ENCODE measurements at places on chromosomes 3 and 15.

- peak; percentile 30 for DNase-seq
These were observed 220.2 kb downstream of the NTRK3 start for GRCh38 chr15:88036154-88036839.

GRCh38 chr3:175082631-175083030 is 223.5 kb downstream of the NAALADL2 start:
- DNase-seq, result no peak

DNA sequence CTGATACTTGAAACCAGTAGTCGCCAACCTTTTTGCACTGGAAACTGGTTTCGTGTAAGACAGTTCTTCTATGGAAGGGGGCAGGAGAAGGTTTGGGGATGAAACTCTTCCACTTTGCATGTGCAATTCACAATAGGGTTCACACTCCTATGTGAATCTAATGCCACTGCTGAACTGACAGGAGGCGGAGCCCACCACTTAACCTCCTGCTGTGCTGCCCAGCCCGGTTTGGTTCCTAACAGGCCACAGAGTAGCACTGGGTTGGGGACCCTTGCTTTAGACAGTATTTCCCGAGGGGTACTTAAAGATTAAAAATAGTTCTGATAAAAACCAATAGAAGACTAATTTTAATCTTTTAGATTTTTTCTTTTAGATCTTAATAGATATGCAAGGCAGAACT is 11.1 kb downstream of the TFG start:
- no peak for DNase-seq

- no peak for DNase-seq
These were observed 4.3 kb downstream of the SELENOT start for GRCh38 chr3:150607267-150608065.

GRCh38 chr3:108826309-108827187 is 4.0 kb downstream of the TRAT1 start:
- DNase-seq, result no peak

DNA sequence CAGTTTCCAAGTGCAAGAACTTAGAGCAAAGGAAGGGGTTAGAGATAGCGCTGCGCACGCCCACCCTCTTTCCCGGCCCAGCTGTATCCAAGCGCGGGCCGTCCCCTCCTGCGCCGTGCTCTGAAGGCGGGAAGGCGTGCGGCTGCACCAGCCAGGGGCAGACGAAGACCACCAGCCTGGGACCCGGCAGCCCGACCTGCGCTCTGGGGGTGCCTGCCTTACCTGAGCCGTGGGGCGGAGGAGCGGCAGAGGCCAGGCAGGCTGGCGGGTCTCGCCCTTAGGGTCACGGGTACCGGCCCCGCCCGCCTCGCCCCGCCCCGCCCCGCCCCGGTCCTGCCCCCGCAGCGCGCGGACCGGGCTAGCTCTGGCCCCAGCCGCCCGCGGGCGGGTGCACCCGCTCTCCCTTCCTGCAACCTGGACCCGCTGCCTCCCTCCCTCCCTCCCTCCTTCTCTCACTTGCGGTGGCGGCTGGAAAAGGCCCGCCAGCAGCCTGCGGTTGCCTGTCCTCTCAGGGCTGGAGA is at the start of gene WDR72:
WDR72 (minus strand) TSS at position 253 of the 521 bp plus-strand sequence. CDS start 26,514 bp downstream, outside the sequence.
- no peak for DNase-seq

DNA sequence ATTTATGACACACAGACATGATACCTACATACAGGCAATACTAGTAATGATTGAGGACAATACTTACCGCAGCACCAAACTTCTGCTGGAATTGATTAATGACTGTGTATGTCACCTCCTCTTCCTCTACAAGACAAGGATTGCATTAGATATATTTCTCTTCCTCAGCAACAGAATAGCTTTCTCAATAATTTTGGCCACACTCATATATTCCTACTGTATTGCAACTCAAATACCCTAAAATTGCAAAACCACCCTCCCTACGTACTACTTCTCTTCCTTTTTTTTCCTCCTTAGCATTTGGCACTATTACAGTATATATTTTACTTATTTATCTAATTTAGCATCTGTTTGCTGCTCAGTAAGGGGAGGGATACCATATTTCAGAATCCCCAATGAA is 14.8 kb downstream of the EXD1 start:
- no peak for DNase-seq

DNA sequence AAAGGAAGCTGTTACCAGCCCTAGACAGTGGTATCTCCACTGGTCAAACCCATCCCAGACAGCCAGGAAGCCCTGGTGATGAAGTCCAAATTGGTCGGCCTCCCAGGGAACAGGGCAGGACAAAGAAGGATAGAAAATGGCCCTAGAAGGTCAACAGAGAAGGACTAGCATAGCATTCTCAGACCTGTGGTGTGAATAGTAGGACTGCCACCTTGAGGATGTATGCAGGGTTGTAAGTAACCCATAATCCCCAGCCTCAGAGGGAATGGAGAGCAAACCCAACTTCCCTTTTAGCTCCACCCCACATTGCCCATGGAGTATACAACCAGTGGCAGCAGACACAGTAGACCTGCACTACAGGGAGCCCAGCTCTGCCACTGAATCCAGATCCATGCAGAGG is 68.6 kb upstream of the EIF1B start:
- no peak for DNase-seq

DNA sequence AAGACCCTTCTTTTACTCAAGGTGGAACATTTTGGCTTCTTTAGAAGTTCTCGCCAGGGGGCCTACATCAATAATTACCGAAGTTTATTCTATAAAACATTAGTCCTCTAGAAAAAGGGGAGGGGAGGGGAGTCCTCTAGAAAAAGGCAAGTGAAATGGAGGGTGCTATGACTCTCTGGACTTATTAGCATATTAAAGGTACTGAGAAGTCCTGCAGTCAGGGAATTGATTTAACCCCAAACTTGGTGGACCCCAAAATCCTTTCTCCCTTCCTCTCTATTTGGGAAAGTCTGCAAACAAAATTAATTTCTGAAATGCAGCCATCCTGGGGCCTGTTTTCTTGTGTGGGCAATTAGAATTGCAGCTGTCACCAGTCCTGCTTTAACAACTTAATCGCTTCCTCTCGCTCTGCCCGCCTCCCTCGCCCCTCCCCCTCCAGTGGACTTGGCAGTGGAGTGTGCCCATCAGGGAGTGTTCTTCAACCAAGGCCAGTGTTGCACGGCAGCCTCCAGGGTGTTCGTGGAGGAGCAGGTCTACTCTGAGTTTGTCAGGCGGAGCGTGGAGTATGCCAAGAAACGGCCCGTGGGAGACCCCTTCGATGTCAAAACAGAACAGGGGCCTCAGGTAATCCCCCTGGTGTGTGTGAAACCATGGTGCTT is 18.9 kb upstream of the LRRK1 start:
- DNase-seq, result no peak

DNA sequence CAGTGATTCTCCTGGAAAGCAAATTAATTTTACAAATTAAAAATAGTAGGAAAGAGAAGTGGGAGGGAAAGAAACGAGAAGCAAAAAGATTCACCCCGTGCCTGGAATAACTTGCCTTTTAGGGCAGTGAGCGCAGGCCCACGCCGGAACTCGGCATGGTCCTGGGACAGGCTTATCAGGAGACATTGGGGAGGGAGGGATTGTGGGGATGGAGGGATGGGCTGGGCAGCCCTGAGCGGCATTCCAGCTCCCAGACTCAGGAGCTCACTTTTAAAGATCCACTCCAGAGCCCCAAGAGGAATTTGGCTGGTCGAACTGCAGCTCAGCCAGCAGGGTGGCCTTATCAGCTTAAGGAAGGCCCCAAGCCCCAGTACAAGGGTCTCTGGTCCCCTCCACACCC is 117.9 kb downstream of the ADCY5 start:
- DNase-seq, result no peak

DNA sequence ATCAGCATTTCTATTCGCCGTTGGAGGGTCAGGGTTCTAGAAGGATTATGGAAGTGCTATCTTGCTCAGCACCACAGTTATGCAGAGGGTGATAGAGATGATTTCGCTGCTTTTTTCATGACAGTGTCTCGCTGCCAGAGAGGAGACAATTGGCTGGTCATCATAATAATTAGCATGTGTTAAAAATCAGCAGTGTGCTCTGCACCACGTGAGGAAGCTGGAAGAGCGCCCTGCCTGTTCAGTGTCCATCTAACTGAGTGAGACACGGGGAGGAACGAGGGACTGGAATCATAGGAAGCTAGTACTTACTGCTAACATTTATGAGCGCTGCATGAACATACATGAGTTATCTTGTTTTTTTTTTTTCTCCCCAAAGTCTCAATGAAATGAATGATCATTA is 116.2 kb upstream of the PLAAT1 start:
- peak; percentile 73 for DNase-seq

DNA sequence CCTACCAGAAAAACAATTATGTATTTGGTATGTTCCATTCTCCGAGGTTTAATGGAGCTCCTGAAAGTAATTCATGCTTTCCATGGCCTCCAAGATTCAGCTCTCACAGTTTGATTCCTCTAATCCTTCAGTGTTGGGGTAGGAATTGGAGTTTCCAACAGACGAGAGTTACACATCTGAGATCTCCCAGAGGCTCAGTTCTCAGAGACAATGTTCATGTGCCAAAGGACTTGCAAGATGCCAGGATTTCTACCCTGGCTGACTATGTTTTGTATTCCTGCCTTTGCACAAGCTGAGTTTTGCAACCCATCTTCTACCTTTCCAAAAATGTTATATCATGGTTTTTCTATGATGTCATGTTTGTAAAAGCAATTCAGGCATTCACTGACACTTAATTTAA is 322.9 kb downstream of the ERC2 start:
- DNase-seq, result no peak

GRCh38 chr3:173473237-173473636 is 75.7 kb downstream of the NLGN1 start:
- DNase-seq, result no peak

DNA sequence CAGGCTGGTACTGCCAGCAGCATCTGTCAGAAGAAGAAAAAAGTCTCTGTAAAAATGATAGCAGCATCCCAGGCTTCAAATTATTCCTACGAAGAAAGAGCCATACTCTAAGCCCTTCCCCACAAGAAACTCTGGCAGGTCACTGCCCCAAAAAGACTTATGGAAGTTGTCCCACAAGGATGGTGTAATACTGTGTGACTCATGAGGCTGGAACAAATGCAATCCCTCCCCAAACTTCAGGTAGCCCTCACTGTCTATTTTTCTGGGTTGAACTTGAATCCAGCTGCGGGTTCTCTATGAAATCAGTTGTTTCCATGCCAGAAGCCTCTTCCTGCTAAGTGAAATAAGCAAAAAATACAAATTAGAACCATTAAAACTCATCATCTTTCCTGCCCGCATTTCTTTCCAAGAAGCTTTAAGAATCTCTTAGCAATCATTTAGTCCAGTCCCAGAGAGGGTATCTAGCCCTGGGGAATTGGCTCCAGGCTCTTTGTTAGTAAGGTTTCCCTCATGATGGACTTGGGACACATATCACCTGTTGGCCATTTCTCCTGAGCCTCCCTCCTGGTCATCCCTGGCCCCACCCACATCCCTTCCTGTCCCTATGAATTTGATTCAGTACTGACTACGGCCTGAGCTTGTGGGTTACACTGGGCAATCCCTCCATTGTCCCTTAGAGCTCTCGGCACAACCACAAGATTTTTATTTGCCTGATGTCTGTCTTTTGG is 51.7 kb downstream of the FAM174B start:
- DNase-seq, result no peak

- no peak for DNase-seq
These were observed 14.6 kb downstream of the PLSCR2 start for GRCh38 chr3:146454796-146455195.

DNA sequence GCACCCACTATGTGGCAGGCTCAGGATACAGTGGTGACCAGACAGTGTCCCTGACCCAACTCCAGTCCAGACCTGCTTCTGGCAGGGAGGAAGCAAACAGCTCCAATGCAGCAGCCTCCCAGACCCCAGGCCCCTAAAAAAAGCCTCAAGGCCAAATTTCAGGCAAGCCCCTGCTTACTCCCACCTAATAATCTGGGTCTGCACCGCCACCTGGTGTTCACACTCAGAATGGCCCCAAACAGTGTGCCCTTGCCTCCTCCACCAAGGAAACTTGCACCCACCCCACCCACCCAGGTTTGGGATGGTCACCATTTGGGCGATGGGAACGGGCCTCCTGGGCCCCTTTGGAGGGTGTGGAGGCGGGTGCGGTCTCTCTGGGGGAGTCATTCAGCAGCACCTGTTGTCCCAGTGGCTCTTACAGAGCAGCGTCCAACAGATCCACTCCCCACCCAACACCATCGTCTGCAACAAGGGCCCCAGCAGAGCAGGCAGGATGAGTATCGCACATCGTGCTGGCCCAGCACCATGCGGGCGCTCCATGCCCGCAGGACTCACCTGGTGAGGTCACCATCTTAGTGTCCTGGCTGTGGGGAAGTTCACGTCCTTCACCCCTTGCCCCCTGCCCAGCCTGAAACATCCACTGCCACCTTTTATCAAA is 17.3 kb downstream of the C3orf18 start:
- peak; percentile 40 for DNase-seq
